ENCODE measurements at places on chromosomes 7 and 10.

GRCh38 chr7:88280801-88281200 lies 25.9 kb downstream of the STEAP4 start:
- no peak for DNase-seq

- DNase-seq: no peak
Measured at GRCh38 chr10:99976886-99977665, 32.7 kb downstream of the DNMBP start.

DNA sequence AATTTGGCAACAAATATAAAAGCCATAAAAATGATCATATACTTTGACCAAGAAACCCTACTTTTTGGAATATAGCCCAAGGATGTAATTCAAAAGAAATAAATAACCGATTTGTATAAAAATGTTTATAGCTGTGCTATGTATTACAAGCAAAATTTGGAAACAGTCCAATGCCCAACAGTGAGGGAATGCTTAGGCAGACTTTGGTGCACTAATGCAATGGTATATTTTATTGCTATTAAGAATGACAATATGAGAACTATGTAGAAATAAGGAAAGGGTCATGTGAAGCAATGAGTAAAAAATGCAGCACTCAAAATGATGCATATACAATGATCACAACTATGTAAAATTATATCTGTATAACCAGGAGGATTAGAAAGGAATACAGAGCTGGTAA lies 273.8 kb upstream of the HPS1 start:
- no peak for DNase-seq

GRCh38 chr7:148664324-148664723 lies 34.4 kb upstream of the CUL1 start:
- no peak for DNase-seq

- no peak for DNase-seq
Measured at GRCh38 chr7:22140578-22140977, 194.9 kb upstream of the CDCA7L start.

GRCh38 chr10:116113721-116114501 lies 159.1 kb downstream of the GFRA1 start:
- DNase-seq: no peak
